Neural progenitor cell (in vitro differentiated cells): ENCODE measurements at places on chromosomes 11 and 22.

DNA sequence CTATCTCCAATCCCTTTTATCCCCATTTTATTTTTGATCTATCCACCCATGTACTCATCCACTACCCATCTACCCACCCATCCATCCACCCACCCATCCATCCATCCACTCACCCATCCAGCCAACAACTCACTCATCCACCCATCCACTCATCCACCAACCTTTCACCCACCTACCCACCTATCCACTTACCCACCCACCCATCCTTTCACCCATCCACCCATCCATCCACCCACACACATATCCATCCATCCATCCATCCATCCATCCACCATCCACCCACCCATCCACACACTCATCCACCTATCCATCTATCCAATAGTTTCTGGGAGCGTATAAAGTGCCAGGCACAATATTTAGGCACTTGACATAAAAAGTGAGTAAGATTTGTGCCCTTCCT lies 39.2 kb upstream of the NFAM1 start:
- no peak for DNase-seq
- H3K27ac ChIP-seq: no peak overlapping the region
- no peaks in the 10 kb centered on the region for H3K27me3 ChIP-seq

- no peak overlapping the region for H3K27ac ChIP-seq
- H3K27me3 ChIP-seq: no peaks in the 10 kb centered on the region
- no peaks in the 10 kb centered on the region for H3K4me1 ChIP-seq
- no peaks in the 10 kb centered on the region for H3K36me3 ChIP-seq
- H3K4me3 ChIP-seq: no peak overlapping the region
These were observed 81.6 kb downstream of the PDHX start for GRCh38 chr11:34997952-34998528.

- H3K27ac ChIP-seq: no peak overlapping the region
- no peak for DNase-seq
- H3K27me3 ChIP-seq: no peaks in the 10 kb centered on the region
- H3K36me3 ChIP-seq: no peaks in the 10 kb centered on the region
These were observed 139.8 kb upstream of the PGR start for GRCh38 chr11:101269390-101269789.

DNA sequence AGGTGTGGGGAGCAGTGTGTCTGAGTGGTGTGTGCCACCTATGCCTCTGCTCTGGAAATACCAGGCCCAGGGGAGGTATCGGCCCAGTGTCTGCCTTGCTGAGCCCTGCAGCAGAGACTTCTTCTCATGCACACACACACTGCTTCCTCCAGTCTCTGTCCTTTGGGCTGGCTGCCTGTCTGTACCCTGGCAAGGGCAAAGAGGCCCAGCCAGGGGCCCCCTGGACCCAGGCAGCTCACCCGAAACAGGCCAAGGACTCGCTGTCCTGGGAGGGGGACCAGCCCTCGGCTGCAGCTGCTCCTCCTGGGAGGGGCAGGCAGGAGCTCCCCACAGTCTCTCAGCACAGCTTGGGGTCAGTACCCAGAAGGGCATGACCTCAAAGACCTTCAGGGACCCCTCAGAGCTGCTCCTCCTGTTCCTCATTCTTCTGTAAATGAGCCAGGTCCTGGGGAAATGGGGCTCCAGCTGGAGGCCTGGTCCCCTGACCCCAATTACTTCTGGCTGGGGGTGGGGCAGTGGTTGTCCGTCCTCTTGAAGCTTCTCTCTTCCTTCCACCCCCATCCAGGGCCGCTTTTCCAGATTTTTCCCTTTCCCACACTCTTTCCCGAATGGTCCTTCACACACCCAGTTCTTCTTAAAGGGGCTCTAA lies 24.5 kb upstream of the ALX4 start:
- H3K36me3 ChIP-seq: no peaks in the 10 kb centered on the region
- H3K4me1 ChIP-seq: peaks cover 28% of the 10 kb centered on the region
- H3K27me3 ChIP-seq: peaks cover 95% of the 10 kb centered on the region
- no peak for DNase-seq

DNA sequence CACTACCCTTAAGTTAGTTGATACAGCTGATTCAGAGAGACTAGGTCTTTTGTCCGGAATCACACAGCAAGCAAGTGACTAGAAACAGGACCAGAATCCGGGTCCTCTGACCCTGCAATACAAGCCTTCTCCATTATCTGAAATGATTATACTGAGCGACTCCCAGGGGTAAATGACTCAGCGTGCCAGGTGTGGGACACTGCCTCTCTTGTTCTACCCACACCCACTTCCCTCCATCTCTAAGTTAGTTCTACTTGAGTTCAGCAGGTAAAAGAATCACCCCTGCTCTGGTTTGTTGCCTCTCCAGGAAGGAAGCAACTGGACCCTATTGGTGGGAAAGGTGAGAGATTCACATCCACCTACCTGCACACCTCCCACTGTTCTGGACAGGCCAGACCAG lies 156.9 kb downstream of the DBX1 start:
- no peak overlapping the region for H3K27ac ChIP-seq
- peaks cover 47% of the 10 kb centered on the region for H3K27me3 ChIP-seq
- no peak for DNase-seq
- no peak overlapping the region for H3K4me3 ChIP-seq
- no peaks in the 10 kb centered on the region for H3K36me3 ChIP-seq
- H3K4me1 ChIP-seq: peaks cover 23% of the 10 kb centered on the region

GRCh38 chr22:46066691-46067090 lies 83.6 kb upstream of the PPARA start:
- peaks cover 98% of the 10 kb centered on the region for H3K27me3 ChIP-seq
- no peak overlapping the region for H3K27ac ChIP-seq
- no peak for DNase-seq
- no peaks in the 10 kb centered on the region for H3K36me3 ChIP-seq

DNA sequence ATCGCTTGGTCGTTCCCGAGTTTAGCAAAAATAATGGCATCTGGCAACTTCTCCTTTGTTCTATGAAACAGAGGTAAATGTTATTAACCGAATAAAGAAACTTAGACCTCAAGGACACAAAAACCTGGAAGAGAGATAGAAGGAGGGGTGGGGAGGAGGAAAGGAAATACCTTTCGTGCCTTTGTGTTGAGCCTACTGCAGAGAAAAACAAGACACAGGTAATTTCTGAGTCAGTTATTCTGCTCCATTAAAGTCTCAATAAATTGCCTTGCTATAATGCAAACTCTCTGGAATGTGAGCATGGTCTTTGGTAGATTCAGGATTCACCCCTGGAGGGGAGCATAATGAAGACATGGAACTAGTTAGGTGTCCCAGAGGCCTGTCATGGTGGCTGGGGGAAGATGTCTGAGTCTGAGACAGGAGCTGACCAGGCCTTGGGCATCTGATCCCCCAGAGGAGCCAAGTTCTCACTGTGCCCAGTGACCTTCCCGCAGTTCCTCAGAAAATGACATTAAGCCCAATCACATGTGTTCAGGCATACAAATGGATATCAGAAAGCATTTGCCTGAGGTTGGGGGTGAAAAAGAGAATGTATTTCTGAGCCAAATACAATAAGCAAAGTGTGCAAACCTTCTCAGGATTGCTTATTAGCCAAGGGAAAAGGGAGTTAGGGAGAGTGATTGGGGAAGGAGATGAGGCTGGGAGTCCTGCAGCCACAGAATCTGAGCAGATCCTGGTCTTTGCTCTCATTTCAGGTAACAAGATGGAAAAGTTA lies 72.6 kb upstream of the CADM1 start:
- H3K4me3 ChIP-seq: no peak overlapping the region
- peaks cover 21% of the 10 kb centered on the region for H3K4me1 ChIP-seq
- H3K27me3 ChIP-seq: no peaks in the 10 kb centered on the region
- no peak for DNase-seq

DNA sequence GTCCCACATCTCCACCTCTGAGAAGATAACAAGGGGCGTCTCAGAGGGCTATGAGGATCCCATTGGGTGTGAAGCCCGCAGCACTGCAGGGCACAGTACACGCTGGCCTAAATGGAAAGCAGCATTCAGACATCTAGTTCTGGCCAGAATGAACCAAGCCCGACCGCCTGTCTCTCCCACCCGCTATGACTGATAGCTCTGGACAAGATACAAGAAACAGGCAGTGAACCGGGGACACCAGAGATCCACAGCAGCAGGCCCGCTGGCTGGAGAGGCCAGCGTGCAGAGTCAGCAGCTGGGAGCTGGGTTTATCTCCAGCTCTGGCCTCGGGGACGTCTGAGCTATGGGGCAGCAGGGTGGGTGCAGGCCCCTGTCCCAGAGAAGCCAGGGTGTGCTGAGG lies 9.6 kb downstream of the CERK start:
- H3K27ac ChIP-seq: no peak overlapping the region
- H3K4me3 ChIP-seq: no peak overlapping the region
- H3K36me3 ChIP-seq: no peaks in the 10 kb centered on the region
- H3K27me3 ChIP-seq: no peaks in the 10 kb centered on the region
